ENCODE measurements at places on chromosomes 7 and 10.
A peak's percentile ranks its signal among the peaks of the same experiment; 100 is the strongest.

GRCh38 chr7:157461573-157462418 lies 125.0 kb downstream of the DNAJB6 start:
- DNase-seq, result no peak

DNA sequence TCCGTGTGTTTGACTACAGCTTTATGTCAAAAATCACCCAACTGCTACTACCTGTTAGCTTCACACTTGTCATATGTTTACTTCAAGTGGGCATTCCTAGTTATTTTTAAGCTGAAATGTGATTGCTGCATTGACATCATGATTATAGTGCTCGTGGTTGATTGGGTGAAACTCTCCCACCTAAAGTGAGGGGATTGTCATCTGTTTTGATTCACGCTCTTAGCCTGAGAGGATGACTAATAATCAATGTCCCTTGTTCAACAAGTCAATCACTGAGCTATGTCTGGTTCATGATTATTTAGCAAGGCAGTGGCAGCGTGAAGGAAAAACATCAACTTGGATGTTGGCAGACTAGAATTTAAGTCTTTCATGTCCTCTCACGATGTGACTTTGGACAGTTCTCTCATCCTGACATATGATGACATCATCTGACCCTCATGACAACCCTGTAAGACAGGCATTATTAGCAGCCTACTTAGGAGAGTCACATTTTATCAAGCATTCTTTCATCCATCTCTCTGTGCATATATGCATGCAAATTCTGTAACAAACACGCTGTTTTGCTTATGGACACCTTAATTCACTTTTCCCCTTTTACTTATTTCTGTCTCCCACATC lies 352.6 kb upstream of the ZMIZ1 start:
- no peak for DNase-seq

DNA sequence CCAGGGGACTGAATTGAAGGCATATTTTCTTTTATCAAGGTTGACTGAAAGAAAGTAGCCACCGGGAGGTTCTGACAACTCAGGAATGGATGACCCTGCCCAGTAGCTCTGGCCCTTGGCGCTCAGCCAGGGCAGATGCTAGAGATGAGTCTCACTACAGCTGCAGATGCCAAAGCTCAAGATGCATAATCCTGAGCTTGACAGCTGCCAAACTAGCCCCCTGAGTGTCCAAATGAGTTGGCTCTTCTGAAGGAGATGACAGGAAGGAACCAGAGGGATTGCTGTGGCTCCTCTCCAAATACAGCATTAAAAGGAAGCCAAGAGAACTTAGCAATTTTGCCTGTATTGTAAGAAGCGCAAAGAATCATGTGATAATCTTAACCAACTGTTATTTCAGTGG lies 78.4 kb downstream of the NXPH1 start:
- no peak for DNase-seq

- no peak for DNase-seq
These were observed 302.6 kb upstream of the SEMA3D start for GRCh38 chr7:85489498-85489897.

DNA sequence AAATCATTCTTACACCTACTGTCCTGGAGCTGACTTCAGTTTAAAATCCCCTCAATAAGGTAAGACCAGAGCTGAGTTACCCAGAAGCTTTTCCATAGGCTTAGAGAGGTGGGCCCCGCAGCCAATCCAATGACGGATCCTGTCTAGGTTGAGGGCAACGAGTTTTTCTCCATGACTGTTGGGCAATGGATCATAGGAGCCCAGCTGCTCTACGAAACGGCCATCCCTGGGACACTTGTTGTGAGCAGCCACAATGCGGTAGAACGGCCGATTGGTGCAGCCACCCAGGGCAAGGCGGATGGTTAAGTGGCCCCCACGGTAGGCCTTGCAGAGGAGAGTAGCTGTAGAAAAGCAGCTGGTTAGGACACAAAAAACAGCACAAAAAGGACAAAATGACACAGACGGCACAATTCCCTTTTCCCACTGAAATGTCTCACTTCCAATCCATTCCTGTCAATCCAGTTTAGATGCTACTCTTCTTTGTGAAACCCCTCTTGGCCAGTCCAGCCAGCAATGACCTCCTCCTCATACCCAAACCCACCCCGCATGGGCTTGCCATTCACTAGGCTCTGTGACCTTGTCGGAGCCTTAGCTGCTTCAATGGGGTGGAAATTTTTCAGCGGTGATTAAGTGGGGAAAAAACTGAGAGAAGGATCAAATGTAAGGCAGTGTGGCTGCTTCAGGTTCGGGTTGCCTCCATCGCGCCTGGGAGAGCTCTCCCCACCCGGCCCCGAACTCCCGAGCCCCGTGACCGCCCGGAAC lies 580 bp downstream of the MRPS16 start:
- no peak for DNase-seq

GRCh38 chr7:155213385-155213784 lies 84.3 kb upstream of the INSIG1 start:
- DNase-seq, result no peak

DNA sequence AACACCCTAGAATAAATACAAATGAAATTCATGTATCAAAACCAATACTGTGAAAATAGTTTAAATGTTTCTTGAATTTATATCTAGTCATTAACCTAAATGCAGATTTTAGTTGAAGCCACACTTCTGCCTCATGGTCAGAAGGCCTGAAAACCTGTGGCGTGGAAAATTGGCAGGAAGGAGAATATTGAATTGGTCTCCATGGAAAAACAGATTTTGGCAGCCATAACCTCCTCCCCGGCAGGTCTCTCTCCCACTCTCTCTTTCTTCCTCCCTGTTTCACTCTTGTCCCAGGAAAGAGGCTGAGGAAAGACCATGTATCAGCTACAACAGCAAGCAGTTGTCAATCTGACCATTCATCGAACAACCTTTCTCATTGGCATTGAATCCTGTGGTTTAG lies 160.6 kb upstream of the YAE1 start:
- no peak for DNase-seq

- no peak for DNase-seq
These were observed 1.5 kb downstream of the ADGRA1 start for GRCh38 chr10:133088956-133089800.

GRCh38 chr10:71272056-71272771 lies 46.8 kb upstream of the SLC29A3 start:
- DNase-seq, result no peak

DNA sequence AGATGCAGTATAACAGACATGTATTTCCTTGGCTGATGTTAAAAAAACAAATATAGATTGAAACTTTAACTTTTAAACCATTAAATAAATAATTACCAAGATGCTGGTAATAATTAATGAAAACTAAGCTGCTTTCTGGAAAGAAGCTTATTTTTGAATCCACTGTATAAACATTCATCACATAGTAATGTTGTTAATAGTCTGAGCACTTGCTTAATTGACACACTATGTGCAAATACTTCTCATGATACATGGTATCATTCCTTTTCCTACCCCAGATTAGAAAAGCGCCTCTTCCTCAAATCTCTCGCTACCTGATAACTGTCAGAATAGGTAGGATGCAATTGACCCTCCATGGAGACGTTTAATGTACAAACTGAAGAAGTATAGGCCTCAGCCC lies 15.0 kb upstream of the COL28A1 start:
- DNase-seq, result no peak

DNA sequence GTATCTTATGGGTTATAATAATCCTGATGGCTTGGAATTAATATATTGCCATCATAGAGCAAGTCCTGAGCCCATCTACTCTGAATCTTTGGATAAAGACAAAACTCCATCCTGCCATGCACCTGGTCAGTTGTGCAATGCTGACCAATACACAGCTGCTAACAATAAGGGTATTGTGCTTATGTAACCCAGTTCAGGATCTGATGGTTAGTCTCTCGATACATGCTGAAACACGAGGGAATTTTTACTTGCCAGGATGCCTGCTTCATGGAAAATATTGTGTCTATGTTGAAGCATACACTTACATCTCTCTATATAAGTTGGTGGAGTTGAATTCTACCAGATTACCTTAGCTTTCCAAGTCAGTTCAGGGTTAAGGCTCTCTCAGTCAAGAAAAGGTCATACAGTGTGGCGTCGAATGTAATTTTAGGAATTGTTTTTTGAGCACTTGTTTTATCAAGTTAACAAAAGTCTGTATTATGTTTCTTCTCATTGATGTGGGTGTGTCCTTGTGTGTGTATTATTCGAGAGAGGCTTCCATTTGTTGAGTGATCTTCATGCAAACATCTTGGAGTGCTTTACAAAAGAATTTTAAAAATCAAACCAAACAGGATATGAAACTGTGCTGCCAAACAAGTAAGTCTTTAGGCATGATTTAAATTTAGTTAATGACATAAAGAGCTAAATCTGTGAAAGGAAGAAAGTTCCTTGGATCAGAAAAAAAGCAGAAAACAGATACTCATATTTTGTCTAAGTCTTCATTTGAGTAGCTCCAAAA lies 449.1 kb downstream of the SUGCT start:
- DNase-seq, result no peak

DNA sequence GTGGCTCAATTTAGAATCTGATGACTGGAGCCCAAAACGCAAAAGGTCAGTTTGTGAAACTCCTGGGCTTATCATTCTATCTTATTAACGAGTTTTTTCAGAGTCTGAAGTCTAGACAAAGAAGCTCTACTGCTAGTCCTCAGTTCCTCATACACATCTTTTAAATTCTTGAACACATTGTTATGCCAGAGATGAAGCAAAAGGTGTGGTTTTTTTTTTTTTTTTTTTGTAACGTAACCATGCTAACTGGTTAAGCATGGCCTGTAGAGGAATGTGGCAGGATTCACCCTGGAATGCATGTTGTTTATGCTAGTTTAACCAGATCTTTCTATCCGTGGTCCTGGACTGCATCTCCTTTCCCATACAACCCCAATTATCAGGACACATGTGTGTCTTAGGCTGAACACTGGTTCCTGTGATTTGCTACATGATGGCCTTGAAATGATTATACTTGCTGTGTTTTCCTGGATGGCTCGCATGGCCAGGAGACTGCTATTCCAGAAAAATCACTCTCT lies 79.3 kb upstream of the MDFIC start:
- no peak for DNase-seq

- DNase-seq, result no peak
These were observed 22.8 kb upstream of the ADAMTS14 start for GRCh38 chr10:70649526-70649925.

DNA sequence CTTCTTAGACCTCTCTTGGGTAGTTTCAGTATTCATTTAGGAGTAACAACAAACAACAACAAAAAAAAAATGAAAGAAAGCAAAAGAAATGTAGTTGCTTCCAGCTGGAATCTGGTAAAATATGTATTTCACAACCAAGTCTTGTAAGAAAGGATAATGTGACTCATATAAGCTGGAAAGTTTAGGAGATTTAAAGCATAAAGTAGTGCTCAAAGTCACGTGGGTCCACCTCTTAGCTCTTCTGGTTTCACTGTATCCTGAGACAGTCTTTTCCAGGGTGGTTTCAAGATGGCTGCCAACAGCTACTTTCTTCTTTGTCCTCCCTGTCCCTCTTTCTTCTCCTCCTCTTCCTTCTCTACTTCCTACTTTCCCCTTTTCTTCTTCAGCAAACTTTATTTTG lies 69.5 kb upstream of the CDK13 start:
- no peak for DNase-seq

- no peak for DNase-seq
These were observed 86.5 kb upstream of the GRB10 start for GRCh38 chr7:50869108-50869725.

GRCh38 chr7:66576646-66577045 lies 52.0 kb upstream of the KCTD7 start:
- no peak for DNase-seq

DNA sequence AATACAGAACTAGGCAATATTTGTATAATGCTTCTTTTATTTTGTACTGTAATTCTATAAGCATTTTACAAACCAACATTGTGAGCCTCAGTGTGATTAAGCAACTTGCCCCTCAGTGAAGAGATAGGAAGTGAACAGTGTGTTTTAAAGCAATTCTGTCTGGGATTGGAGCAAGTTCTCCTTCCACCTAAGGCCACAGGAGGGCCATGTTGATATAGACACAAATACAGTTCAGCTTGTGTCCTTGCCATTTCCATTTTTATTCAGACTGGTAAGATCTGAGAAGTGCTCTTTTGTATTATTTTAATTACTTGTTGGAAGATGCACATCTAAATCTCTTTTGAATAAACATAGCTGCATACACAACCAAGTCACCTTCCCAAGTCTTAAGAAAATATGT lies 416.3 kb upstream of the COBL start:
- no peak for DNase-seq

- DNase-seq, result peak; percentile 36
These were observed 18.9 kb upstream of the DNAJC1 start for GRCh38 chr10:22022257-22023032.

- DNase-seq, result no peak
These were observed at the start of gene SLC26A4 for GRCh38 chr7:107660381-107661080. Gene SLC26A4 (plus strand): TSS chr7:107660828. CDS start chr7:107661642, 814 bp downstream.

GRCh38 chr7:10684606-10685005 lies 289.1 kb upstream of the PHF14 start:
- DNase-seq, result no peak

DNA sequence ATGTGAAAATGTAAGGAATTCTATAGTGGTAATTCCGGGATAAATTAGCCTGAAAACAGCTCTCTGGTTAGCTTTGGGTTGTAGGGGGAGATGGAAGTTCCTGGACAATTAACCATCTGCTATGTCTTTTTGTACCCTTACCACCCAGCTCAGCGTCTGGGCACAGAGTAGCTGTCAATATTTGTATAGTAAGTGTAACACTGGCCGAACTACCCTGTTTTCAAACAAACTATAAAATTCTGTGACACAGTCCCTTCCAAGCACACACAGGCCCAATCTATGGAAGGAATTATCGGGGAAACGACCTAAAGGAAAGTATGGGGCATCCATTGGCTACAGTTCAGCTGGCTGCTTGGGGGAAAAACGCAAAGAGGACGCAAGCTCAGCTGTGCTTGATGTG lies 869 bp upstream of the LHFPL3 start:
- DNase-seq, result no peak

DNA sequence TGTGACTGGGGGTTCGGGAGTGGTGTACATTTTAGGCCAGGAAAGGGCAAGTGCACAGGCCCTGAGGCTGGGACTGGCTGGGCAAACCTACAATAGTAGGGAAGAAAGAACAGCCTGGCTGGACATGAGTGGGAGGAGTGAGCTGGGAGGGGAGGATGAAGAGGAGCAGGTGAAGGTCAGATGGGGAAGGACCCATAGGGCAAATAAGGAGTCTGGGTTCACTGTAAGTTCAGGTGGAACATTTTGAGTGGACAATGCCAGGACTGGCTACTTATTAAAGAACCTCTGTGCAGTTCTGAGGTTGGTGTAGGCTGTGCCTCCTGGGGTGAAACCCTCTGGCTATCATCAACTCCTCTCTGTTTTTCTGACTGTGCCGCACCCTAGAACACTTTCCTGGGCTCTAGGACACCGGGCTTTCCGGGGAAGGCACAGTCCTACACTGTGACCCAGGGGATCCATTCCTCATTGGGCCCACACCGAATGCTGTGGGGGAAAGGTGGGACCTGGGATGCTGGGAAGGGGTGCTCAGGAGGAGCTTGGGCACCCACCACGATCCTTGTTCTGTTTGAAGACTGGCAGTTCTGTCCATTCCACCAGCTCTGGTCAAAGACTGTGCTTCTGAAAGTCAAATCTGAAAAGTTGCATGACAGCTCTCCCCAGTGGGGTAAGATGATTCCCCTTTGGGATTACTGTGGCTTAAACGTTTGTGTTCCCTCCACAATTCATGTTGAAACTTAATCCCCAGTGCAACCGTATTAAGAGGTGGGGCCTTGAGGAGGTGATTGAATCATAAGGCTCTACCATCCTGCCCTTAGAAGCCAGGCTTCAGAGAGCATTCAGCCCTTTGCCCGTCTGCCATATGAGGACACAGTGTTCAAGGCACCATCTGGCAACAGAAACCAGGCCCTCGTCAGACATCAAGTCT lies 4.0 kb upstream of the MMP21 start:
- no peak for DNase-seq

Measured in CD4-positive, alpha-beta T cell treated with Interleukin-1 beta for 1 hour (primary cell).